Mesenteric fat pad (tissue), 1 donor: ENCODE measurements at places on chromosomes 2 and 18. TPM values are rescaled to one million over a fixed set of nuclear protein-coding genes. Genes with fewer than 3 reads are reported as not detected.

DNA sequence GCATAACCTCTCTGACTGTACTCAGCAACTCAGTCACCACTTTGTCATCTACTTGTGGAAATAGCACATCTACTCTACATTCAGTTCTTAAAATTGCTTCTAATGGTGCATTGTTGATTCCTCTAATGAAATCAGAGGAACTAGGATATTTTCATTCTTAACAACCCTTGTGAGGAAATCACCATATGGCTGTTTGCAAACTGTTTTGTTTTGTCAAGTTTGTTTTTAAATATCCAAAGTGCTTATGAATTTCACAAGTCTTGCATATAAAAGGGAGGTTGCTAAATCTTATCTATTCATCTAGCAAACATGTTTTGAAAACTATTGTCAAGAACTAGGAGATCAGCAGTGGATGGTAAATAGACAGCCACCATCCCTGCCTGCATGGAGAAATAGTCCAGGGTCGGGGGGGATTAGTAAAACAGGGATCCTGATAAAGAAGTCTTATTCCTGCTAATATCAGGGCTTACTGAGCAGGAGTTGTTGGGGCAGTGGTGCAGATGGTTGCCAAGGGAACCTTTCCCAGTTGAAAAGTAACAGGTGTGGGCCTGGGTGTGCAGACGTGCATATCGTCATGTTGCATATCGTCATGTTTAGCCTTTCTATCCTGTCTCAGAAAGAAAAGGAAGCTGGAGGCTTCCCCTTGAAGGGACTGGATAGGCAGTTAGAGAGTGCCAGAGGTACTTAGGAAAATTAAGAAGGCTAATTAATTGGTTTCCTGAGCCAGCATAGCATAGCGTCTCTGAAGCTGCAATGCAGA lies 7.5 kb upstream of the MYO3B start:
- DNase-seq, result no peak

Gene SLC35F6
- 65.5 TPM for total RNA-seq

- DNase-seq, result no peak
Observed at GRCh38 chr18:44761812-44762211, 81.1 kb downstream of the SETBP1 start.

Gene TGFA
- 2.2 TPM for total RNA-seq

Gene CIB4
- not detected for total RNA-seq

Gene LIPT1
- total RNA-seq, result 7.5 TPM

DNA sequence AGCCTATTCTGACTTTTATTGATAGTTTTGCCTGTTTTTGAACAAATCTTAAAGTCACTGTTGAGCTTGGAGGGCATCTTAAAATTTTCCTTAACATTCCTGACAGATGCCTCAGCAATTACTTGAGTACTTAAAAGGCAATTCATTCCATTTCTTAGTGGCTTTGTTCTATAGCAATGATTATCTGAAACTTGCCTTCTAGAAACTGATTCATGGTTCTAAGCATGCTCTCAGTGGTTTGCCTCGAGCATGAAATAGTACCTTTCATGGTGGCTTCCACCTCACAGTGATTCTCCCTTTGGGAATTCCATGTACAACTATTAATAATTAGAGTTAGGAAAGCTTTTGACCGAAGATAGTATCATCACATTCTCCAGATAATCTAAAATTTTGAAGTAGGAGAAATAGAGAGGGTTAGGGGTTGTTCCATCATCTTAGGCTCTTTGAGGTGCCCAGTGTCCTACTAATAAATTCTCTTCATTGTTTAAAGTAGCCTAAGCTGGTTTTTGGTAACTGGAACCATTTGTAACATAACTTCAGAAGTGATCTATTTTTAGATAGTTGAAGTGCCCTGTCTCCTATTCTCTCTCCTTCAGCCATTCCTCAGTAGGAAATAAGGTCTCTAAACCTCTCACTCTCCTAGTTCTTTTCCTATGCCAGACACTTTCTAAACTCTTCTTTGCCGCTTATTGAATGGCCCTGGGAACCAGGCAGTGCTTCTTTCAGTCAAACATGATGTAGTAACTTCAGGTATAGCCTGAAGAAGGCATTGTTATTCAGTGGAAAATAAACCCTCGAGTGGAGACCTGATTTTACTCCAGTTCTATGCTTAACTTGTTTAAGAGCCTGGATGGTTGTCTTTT lies 156.1 kb downstream of the HAUS1 start:
- no peak for DNase-seq

- DNase-seq, result no peak
Observed at GRCh38 chr18:61556862-61557261, 223.6 kb downstream of the CDH20 start.

Gene STON1
- 163 TPM for total RNA-seq

DNA sequence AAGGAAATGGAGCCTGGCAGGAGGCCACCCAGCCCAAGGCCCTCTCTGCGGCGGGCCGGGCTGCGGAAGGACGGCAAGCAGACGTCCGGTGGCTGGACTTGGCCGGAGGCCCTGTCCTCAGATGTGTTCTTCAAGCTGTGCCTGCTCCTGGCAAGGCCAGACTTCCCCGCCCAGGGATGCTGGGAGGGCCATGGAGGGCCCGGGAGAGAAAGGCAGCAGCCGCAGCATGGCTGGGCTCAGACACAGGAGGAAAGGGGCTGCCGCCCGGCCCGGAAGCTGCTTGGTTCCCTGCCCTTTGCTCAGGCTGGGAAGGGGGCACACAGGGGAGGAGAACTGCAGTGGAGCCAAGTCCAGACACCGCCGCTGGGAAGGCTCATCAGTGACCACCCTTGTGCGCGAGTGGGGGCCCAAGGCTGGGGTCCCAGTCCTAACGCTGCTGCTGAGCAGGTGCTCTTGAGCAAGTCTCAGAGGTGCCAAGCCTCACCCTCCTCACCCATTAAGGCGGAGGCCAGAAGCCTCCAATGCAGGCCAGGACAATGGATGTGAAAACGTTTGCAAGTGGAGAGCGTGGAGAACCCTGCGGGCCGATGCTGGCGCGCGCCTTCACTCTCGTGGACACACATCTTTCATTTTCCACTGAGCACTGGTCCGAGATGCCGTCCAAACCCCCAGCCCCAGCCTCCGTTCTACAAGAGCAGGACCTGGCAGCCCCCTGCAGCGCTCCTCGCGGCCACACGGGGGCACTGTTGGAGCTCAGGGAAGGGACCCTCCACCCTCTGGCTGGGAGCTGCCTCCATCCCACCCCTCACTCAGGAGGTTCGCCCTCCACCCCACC lies 7.9 kb downstream of the CROCC2 start:
- no peak for DNase-seq

DNA sequence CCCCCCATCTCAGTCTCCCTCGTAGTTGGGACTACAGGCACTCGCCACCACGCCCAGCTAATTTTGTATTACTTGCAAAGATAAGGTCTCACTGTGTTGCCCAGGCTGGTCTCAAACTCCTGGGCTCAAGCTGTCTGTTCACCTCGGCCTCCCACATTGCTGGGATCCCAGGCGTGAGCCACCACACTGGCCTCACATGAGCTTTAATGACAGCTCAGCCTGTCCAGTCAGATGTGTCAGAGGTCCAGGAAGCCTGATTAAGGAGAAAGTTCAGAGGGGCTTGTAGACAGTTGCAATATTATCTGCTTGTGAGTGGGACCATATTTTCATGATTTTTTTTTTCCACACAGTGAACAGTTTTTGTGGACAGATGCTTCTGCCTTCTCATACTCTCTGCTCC lies 82.0 kb downstream of the LIMS1 start:
- DNase-seq, result no peak

DNA sequence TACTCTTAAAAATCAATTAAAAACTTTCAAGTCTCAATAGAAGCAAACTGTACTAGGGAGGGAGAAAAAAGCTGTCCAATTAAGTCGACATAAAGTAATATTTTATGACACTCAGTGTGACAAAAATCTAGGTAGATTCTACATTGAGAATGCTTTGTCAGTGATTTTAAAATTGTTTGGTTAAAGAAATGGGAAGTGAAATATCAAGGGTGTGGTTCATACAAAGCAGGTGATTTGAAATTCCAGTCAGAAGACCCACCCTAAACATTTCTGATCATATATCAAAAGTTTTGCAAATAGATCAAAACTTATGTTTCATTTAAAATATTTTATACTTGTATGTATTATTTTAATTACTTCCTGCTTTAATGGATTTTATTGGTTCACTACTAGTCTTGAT lies 338.9 kb upstream of the DCC start:
- no peak for DNase-seq

DNA sequence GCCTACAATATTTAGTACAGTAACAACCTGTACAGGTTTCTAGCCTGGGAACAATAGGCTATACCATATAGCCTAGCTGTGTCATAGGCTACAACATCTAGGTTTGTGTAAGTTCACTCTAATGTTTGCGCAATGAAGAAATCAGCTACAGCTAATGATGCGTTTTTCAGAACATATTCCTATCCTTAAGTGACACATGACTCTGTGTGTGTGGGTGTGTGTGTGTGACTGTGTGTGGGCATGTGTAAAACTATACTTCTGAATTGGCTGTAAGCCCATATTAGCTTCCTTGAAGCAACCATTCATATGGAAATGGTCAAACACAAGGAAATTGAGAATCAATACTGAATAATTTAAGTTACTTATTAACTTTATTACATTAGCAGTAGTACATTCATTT lies 120.8 kb upstream of the SULT1C3 start:
- DNase-seq, result no peak

- no peak for DNase-seq
Observed at GRCh38 chr2:73939419-73939818, 12.7 kb downstream of the DGUOK start.

GRCh38 chr2:56613920-56614319 lies 430.1 kb downstream of the CCDC85A start:
- no peak for DNase-seq

Gene ANKRD30BL
- not detected for total RNA-seq

- DNase-seq, result no peak
Observed at GRCh38 chr2:177754492-177754873, 318.1 kb downstream of the PDE11A start.

GRCh38 chr2:10413991-10414451 lies 34.1 kb downstream of the ODC1 start:
- DNase-seq, result no peak

DNA sequence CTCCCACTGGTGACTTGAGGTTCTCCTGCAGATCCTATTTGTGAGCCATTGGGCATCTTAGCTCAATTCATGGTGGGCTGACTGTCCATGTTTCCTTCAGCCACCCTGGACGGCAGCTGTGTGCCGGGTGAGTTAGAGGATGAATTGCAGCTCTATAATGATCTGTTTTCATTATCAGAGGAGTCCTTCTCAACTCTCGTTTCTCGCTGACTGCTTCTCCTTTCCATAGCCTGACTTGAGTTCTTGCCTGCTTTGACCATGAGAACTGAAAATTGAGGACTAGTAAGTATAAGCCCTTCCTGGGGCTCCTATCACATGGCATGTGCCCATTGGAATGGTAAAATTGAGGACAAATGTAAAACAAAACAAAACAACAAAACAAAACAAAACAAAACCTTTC lies 121.8 kb downstream of the CDC42EP3 start:
- no peak for DNase-seq

DNA sequence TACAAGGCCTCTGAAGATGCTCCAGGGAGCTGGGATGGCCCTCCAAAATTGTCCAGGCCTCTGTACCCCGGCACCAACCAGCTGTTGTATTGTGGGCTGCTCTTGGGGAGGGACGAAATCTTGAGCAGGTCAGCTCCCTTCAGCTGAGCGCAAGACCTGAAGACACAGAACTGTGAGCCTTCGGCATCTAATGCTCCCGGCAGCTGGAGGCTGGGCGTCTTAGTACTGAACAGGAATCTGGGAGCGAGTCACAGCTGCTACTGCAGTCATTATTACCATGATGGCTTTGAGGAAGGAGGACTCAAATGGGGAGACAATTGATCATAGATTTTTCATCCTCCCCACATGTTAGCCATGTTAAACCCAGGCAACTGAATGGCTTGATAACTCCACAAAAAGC lies 83.0 kb upstream of the LTBP1 start:
- DNase-seq, result no peak

DNA sequence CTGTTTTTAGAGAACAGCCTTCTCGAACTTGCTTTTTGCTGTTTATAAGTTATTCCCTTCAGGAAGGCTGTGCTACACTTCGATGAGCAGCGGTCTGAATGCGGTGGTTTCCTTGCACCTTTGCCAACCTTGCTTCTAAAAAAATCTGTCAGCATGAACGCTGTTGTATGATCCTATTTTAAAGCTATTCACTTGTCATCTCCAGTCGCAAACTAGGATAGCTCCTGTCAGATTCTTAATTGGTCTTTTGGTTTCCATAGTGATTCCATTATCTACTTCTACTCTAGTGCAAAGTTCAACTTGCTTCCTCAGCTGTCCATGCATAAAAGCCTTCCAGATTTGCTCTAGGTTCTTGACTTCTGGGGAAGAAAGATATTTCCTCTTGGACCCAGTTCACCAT lies 76.3 kb upstream of the GALNT3 start:
- no peak for DNase-seq

DNA sequence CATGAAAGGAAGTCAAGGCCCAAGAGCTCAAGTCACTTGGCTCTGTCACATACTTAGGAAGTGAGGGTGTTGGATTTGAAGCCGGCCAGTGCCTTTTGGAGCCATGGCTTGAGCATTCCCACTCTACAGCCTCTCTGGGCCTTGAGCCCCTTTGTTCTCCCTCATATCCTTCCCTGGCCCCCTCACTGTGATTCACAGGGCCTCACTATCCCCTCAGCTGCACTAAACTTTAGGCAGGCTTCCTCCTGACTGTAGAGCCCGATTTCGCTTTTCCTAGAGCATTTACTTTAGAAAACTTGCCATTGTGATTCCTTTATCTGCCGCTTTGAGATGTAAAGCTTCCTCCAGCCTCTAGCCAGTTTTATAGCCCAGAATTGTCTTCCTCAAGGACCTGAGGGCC lies 107.6 kb downstream of the FBXO15 start:
- DNase-seq, result no peak

DNA sequence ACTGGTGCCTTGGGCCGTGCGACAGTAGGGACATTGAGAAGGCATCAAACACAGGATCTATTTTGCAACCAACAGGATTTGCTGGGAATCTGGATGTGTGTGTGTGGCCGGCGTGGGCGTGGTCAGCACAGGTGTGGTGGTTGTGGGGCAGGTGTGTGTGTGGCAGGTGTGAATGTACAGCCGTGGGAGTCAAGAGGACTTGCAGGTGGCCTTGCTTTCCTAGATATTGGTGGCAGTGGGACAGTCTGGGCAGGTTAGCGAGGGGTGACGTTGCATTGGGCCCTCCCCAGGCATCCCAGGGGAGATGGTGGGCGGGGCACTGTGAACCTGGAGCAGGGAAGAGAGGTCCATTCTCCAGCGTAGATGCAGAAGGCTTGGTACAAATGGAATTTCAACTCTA lies 3.2 kb upstream of the LIMS2 start:
- DNase-seq, result peak; percentile 65

DNA sequence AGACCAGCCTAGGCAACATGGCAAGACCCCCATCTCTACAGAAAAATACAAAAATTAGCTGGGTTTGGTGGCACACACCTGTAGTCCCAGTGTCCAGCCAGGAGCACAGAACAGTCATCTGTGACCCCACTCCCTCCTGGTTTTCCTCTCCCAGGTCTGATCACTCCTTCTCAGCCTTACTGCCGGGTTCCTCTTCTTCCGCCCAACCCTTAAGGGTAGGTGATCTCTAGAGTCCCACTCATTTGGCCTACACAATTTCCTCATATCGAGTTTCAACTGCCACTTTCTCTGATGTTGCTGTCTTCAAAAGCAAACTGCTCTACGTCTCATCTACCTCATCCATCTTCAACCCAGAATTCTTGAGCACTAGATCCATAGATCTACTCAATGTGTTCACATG lies 13.4 kb upstream of the MAT2A start:
- DNase-seq, result no peak

- DNase-seq, result no peak
Observed at GRCh38 chr2:213247566-213247965, 36.7 kb upstream of the SPAG16 start.
